ENCODE measurements at places on chromosomes 4 and X.

GRCh38 chrX:123906557-123907316 is 46.9 kb downstream of the XIAP start:
- no peak for DNase-seq

DNA sequence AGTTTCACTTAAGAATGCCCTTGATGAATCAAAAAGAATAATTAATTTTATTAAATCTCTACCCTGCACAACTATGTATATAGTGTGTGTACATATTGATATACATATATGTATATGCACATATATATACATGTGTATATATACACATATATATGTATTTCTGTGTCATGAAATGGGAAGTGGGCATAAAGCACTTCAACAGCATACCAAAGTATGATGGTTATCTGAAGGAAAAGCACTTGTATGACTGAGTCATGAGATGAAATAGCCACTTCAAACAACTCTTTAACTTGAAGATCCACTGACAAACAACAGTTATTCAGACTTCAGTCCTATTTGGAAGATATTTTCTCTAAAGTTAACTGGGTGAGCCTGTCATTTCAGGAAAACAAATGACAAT is 16.3 kb downstream of the RNF128 start:
- no peak for DNase-seq

DNA sequence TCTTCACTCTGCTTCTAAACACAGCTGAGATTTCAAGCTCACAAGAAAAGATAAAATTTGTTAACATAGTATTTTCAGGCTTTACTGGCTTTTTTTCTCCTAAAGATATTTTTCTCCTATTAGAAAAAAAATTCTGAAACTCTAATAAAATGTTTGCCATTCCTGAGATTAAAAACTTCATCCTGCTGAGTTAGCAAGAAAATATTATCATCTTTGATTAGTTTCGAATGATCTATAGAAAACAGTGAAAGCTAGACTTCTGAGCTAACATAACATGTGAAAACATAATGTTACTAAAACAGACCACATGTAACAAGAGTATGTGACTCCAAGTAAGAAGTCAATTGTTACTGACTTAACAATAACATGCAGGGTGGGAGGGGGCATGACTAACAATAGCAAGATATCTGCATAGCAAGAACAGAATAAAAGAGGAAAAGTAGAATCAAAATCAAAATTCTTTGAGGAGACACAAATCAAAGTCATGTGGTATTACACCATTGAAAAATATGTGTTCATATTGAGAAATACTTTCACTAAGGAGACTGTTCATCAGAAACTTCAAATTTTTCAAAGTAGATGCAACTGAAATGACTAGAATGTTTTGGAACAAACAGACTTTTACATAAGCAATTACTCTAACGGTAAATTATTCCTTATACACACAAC is 14.5 kb downstream of the TBCK start:
- DNase-seq, result no peak

- no peak for DNase-seq
Measured at GRCh38 chr4:111639876-111640275, 505.4 kb upstream of the FAM241A start.

GRCh38 chr4:94629837-94630236 is 127.9 kb upstream of the BMPR1B start:
- no peak for DNase-seq

GRCh38 chr4:24163314-24163713 is 273.5 kb upstream of the PPARGC1A start:
- DNase-seq, result no peak

GRCh38 chr4:125796138-125796537 is 481.4 kb downstream of the FAT4 start:
- no peak for DNase-seq

DNA sequence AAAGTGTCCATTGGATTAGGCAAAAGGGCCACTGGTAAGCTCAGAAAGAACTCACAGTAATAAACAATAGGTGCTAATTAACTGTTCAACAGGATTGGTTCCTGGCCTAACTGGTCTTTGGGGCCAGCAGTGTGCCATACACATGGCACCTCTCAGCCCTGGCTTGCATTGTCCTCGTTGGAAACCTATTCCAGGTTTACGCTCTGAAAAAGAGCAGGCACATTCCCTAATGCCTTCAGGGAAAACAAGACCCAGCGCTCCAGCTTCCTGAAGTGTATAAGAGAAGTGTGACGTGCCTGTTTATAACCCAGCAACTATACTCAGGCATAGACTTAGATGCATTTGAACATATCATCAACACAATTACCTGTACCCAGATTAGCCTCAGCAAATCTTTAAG is 51.9 kb upstream of the RBM47 start:
- no peak for DNase-seq

DNA sequence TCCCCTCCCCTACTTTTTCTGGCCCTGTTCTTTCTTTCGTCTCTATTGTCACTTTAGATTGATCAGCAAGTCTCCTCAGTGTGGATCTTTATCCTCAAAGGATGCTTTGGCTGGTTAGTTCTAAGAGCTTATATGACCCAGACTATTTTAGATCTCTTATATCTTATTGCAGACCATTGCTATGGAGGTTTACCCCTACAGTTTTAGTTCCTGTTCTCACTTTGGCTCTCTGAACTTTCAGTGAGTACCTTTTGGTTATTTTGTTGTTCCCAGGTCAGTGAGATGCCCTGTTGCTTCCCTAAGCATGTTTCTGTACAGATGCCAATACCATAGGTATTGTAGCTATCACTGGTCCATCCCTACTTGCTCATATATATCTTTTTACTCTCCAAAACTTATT is 24.0 kb upstream of the MED14 start:
- DNase-seq, result no peak

DNA sequence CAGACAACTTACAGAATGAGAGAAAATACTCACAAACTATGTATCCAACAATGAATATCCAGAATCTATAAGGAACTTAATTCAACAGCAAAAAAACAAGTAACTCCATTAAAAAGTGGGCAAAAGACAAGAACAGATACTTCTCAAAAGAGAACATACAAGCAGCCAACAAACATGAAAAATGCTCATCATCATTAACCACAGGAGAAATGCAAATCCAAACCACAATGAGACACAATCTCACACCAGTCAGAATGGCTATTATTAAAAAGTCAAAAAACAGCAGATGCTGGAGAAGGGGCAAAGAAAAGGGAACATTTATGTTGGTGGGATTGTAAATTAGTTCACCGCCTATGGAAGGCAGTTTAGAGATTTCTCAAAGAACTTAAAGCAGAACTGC is 150.3 kb downstream of the FGF16 start:
- DNase-seq, result no peak

DNA sequence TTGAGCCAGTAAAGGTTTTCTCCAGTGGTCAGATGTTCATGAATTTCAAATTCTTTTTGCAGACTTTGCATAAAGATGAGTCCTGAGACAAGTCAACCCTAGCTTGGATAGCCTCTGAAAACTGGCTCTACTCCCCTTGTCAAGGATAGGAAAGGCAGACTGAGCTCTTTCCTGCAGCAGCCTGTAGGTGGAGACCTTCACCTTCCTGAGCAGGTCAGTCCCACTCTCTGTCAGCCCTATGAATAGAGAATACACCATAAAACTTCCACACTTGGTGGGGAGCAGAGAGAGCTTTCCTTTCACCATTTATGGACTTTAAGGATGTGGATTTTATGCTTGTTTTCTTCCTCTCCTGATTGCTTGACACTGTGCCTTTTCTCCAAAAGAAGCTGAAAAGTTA is 41.9 kb downstream of the PCDH19 start:
- DNase-seq, result no peak

DNA sequence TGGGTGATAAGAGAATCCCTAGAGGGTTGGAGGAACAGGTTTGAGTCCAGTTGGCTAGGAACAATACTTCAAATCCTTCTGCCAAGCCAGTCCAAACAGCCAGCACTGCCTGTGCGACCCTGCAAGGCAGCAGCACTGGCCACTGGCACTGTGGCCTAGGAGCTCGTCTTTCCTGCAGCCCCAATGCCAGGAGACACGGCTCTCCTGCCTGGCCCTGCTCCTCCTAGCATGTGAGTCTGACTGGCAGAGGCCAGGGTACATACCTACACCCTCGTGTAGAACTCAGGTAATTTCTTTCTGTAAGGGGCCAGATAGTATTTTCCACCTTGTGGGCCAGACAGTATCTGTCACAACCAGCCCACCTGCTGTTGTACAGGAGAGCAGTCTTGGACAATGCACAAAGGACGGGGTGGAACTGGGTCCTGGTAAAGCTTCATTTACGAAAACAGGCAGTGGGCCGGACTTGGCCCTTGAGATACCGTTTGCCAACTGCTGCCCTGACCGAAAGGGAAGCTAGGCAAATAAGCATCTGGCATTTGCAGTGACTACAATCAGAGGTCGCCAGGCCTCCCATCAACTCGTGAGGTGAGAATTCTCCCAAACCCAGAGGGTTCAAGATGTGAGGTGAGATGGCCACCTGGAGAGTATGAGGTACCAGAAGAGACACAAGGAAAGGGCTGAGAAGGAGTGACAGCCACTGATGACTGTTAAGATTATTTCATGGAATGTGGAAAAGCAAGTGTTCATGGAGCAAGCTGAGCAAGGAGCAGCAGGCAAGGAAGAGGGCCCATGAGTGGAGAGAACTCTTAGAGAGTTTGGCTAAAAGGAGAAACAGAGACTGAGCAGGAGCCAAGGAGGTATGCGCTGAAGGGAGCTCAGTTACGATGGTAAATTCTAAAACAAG is 29.8 kb upstream of the IRAK1 start:
- DNase-seq, result no peak

GRCh38 chrX:155632431-155633100 is 19.8 kb upstream of the TMLHE start:
- DNase-seq, result no peak

DNA sequence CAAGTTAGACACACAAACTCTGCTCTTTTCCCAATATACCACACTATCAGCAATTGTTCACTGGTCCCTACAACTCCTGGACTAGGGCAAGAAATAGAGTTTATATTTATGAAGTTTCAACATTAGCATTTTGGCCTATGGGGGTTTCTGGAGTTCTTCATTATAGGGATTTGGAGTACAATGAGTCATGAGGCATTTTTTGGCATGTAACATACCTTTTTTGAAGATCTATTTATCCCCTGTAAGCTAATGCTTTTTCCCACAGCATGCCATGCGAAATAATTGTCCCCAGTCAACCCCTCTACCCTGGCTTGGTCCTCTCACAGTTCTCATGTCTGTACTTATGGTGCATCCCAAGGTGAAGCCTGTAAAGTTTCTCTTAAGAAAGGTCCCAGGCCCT is 36.7 kb upstream of the EDA2R start:
- no peak for DNase-seq

- no peak for DNase-seq
Measured at GRCh38 chr4:95388911-95389310, 159.9 kb downstream of the UNC5C start.

DNA sequence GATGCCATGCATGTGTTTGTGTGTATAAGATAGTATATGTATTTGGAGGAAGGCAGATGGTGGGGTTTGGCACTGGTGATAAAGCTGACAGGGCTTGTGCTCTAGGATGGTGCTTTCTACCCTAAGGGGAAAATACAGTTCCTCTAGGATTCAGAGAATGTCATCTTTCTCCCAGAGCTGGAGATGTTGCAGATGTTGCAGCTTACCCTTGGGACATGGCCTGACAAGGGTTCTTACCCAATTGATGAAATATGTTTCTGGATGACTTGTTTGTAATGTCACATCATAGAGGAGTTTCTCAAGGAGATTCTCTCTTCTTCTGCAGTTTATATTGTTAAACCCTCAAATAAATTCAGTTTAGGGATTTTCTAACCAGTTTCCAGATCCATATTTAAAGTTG is 52.5 kb upstream of the PITX2 start:
- no peak for DNase-seq

GRCh38 chr4:62471021-62471420 is 1270.9 kb downstream of the ADGRL3 start:
- no peak for DNase-seq

- no peak for DNase-seq
Measured at GRCh38 chr4:19993242-19993641, 258.5 kb upstream of the SLIT2 start.

- DNase-seq, result no peak
Measured at GRCh38 chrX:100926453-100926852, 2.3 kb downstream of the XKRX start.

- DNase-seq, result peak; percentile 22
Measured at GRCh38 chrX:101057093-101057714, 5.3 kb upstream of the TRMT2B start.

DNA sequence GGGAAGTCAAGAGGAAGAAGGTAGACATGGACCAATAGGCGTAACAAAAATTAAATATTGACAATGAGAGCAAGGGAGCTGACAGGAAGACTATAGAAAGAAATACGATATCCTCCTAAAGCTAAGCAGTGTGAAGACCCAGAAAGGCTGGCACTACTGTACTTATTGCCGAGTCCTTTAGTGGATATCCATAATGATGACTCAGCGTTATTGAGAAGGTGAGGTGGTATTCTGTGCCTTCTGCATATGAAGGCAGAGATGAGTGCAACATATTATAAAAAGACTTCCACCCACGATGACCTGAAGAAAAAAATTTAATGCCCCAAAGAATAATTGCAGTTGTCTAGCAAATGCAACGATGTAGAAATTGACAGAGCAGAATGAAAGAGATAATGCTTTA is 13.0 kb upstream of the MCF2 start:
- DNase-seq, result no peak

DNA sequence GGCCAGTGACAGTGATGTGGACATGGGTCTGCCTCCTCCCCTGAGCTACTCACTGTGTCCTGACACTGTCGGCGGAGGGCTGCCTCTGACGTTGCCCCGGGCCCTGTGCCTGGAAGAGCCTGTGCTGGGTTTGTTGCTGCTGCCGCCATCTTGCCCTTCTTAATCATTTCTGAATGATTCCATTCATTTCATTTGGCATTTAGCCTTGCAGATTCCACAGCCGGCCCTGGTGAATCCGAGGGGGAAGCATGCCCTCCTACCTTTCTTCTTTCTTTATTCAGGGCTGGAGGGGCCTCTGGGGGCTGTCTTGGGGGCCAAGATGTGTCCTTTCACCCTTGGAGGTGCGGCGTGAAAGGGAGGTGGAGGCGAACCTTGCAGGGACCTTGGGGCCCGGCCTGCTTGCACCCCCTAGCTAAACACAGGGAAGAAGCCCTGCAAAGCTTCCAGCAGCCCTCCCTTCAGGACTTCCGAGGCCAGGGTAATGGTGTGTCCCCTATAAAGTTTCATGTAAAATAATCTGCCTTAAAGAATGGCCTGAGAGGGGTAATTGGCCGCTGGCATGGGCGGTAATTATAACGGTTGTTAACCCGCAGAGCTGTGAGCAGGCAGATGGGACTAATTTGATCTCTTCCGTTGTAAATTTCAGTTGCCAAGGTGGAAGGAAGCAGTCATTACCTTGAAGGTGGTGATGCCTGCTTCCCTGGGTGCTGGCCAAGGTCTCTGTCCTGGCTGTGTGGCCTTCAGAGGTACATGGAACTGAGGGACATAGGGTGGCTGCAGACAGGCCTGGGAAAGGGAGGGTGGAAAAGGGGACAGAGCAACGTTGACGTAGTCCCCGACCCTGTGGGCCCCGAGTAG is 92.3 kb downstream of the PSAPL1 start:
- DNase-seq, result no peak

Measured in SW 1271 (cell line).